ENCODE measurements at places on chromosomes 6 and 20.

DNA sequence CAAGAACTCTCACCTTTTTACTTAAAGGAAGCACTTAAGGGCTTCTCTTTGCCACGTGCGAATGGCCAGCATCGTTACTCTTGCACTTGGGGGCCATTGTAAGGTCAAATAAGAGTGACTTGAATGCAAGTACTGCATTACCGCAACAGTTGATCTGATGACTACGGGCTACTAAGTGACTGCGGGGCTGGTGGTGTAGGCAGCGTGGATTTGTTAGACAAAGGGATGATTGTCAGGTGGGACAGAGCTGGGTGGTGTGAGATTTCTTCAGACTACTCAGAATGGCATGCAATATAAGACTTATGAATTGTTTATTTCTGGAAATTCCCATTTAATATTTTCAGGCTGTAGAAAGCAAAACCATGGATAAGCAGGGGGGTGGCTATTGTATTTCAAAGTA is 199.7 kb upstream of the UST start:
- no peak for DNase-seq

GRCh38 chr20:23242556-23243180 is 107.9 kb upstream of the NXT1 start:
- DNase-seq, result no peak

DNA sequence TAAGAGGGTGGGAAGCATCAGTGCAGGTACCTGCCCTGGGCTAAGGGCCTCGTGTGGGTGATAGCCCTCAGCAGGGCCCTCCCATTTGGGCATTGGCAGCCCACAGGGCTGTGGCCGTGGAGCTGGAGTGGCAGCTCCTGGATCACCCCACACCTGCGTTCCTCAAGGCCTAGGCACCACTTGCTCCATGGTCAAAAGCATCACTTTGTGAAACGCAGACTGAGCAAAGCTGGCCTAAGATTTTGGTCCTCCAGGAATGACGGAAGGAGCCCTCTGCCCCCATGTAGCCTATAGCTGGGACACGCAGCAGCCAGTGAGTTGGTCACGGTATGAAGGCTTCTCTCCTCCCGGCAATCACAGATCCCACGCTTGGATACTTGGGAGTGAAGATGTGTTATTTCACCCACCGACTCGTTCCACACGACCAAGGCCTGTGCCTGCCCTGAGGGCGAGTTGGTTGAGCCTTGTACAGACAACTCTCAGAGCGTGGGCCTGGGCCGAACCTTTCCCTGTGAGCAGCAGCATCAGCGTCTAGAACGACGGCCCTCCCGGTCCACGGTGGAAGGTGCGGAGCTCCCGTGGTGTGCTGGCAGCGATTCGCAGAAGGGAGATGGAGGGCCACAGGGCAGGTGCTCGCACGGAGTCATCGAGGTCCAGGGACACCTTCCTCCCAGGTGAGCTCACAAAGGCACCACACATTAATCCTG is 39.7 kb downstream of the THBS2 start:
- DNase-seq, result no peak

DNA sequence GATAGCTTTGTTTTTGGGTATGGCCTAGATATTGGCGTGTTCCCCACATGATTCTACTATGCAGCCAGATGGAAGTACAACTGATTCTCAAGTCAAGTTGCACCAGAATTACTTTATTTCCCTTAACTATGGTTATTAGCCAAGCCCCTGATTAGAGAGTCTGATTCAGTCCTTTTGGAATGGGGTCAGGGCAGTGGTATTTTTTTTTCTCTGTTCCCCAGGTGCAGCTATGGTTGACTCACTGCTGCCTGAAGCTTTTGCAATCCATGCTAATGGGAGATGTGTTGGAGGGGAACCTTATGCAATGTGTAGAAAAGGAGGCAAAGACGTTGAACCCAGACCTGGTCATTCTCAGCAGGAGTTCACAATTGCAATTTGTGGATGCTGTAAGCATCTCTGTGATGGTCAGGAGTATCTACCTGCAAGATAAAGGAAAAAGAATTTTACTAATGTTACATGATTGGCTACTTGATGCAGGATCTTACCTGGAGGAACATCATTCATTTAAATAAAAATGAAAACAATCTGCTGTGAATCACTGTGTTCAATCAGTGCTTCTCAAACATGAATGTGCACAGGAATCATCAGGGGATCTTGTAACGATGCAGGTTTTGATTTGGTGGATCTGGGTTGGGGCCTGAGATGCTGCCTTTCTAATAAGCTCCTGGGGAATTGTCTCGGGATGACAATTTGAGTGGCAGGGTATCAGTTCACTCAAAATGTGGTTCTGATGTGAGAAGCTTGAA is 49.4 kb downstream of the PFDN4 start:
- DNase-seq, result no peak

GRCh38 chr20:63319164-63320040 is 26.4 kb downstream of the COL20A1 start:
- DNase-seq, result no peak

- no peak for DNase-seq
Measured at GRCh38 chr6:38676236-38676973, 26.5 kb downstream of the GLO1 start.

- DNase-seq, result no peak
Measured at GRCh38 chr6:39961178-39961577, 26.9 kb upstream of the MOCS1 start.

DNA sequence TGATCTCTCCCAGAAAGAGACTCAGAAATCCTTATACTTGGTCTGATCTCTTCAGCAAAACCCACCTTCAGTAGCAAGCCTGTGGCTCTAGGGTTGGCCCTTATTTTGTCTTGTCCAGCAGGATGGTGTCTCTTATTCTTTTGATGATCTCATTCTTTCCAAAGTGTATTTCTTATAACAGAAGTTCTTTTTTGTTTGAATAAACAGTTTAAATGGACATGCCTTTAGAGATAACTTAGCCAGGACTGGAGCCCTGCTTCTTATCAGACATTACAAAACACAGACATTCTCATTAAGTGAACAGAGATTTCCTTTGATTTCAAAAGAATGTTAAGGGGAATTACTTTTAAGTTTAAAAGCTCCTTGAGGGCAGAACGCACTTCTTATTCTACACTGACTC is 31.7 kb downstream of the KCNS1 start:
- no peak for DNase-seq

Data from hypothalamus (tissue), 51 donors.